ENCODE measurements at places on chromosomes 12 and 14. TPM values are rescaled to one million over a fixed set of nuclear protein-coding genes. Genes with fewer than 3 reads are reported as not detected.

- no peak overlapping the region for H3K4me3 ChIP-seq
- DNase-seq: no peak
- no peak overlapping the region for H3K27ac ChIP-seq
- peaks cover 6% of the 10 kb centered on the region for H3K4me1 ChIP-seq
Measured at GRCh38 chr14:91352728-91353692, 64.6 kb downstream of the CCDC88C start.

DNA sequence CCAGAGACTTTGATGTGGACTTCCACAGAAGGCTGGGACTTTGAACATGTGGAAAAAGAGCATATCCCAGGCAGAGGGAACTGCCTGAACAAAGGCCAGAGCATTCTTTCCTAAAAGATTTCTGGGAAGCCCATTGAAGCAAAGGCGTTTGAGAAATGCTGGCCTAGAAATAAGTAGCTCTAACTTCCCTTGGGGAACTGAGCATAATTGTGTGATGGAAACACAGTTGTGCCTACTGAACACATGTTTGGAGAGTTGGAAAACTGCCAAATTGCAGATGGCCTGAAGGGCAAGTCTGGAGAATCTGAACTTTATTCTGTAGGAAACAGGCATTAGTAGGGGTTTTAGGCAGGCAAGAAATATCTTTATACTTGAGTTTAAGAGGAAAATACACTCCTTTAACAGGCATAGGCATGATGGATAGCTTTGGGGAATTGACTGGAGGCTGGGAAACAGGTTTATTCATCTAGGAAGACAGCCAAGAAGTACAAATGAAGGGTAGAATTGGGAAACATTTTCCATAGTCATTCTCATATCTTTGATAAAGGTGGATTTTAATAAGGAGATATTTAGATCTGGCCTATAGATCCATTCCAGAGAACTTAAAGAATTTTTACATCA is 134.1 kb downstream of the TPH2 start:
- no peak overlapping the region for H3K4me3 ChIP-seq
- H3K27me3 ChIP-seq: no peaks in the 10 kb centered on the region
- DNase-seq: no peak
- no peak overlapping the region for H3K27ac ChIP-seq
- H3K36me3 ChIP-seq: no peaks in the 10 kb centered on the region
- no peaks in the 10 kb centered on the region for H3K4me1 ChIP-seq

- H3K4me1 ChIP-seq: peaks cover 4% of the 10 kb centered on the region
- no peaks in the 10 kb centered on the region for H3K36me3 ChIP-seq
- DNase-seq: no peak
Measured at GRCh38 chr12:90261283-90261682, 552.6 kb upstream of the ATP2B1 start.

DNA sequence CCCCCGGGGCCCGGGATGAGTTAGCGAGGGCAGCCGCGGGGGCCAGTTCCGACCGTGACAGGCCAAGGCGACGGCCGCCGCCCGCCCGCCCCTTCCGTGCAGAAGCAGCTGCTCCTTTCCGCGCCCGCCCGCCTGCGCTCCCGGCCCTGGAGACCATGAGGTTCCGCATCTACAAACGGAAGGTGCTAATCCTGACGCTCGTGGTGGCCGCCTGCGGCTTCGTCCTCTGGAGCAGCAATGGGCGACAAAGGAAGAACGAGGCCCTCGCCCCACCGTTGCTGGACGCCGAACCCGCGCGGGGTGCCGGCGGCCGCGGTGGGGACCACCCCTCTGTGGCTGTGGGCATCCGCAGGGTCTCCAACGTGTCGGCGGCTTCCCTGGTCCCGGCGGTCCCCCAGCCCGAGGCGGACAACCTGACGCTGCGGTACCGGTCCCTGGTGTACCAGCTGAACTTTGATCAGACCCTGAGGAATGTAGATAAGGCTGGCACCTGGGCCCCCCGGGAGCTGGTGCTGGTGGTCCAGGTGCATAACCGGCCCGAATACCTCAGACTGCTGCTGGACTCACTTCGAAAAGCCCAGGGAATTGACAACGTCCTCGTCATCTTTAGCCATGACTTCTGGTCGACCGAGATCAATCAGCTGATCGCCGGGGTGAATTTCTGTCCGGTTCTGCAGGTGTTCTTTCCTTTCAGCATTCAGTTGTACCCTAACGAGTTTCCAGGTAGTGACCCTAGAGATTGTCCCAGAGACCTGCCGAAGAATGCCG is 699 bp downstream of the MGAT2 start:
- H3K27ac ChIP-seq: peak overlapping the region; percentile 99
- DNase-seq: no peak
- H3K4me3 ChIP-seq: peak overlapping the region; percentile 77
- H3K36me3 ChIP-seq: peaks cover 12% of the 10 kb centered on the region
- peaks cover 46% of the 10 kb centered on the region for H3K4me1 ChIP-seq
- H3K27me3 ChIP-seq: no peaks in the 10 kb centered on the region

The TMEM19 gene
- 38.8 TPM for polyA plus RNA-seq

GRCh38 chr12:14471497-14471896 is 96.2 kb downstream of the PLBD1 start:
- no peak overlapping the region for H3K4me3 ChIP-seq
- no peaks in the 10 kb centered on the region for H3K27me3 ChIP-seq

- peak overlapping the region; percentile 86 for H3K4me3 ChIP-seq
- no peak for DNase-seq
- peak overlapping the region; percentile 82 for H3K27ac ChIP-seq
- H3K4me1 ChIP-seq: peaks cover 10% of the 10 kb centered on the region
- peaks cover 8% of the 10 kb centered on the region for H3K36me3 ChIP-seq
Measured at GRCh38 chr12:57694459-57695019, 607 bp downstream of the OS9 start.

DNA sequence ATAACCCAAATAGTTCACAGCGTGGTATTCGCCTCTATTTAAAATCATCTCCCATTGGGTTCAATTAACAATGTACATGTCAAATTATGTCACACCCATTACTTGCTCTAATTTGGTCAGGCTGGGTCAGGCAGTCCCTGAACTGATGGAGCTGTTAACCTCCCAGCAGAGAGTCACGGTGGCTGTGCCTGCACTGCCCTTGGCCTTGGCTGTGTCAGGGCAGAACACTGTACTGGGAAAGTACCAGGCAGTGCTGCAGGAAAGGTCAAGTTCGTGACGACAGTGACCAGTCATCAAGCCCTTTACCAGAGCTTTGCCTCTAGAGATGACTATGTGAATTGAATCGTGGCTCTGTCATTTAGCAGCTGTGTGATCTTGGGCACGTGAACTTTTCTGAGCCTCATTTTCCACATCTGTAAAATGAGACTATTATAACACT is 100.0 kb downstream of the ARF6 start:
- no peak for DNase-seq
- no peaks in the 10 kb centered on the region for H3K27me3 ChIP-seq
- no peak overlapping the region for H3K4me3 ChIP-seq
- H3K36me3 ChIP-seq: no peaks in the 10 kb centered on the region
- H3K27ac ChIP-seq: no peak overlapping the region

GRCh38 chr12:78683031-78683430 is 181.5 kb upstream of the SYT1 start:
- no peaks in the 10 kb centered on the region for H3K4me1 ChIP-seq
- H3K27me3 ChIP-seq: no peaks in the 10 kb centered on the region
- H3K36me3 ChIP-seq: no peaks in the 10 kb centered on the region
- no peak overlapping the region for H3K27ac ChIP-seq

DNA sequence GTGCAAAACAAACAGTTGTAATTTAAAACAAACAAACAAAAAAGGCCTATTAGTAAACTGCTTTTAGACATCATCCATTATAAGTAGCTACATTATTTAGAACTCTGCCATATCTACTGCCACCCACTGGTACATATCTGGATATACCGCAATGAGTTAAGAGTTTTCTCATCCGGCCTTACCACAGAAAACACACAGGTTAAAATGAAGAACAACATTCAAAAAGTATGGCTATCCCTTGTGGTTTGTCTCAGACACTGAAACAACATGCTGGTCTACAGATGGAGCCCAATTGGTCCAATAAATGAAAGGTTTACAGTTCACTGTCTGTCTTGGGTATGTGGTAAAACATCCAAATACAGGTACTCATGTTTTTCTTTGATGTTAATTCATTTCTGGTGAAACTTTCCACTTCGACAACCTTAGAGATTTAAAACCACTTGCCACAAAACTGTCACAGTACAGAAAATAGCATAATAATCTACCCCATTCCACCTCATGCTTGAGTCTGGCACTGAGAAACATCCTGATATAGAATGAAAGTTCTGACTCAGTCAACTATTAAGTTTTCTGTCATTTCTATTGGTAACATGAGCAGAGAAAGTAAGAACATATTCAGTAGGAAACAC is 354.3 kb downstream of the CEP128 start:
- no peak for DNase-seq
- no peak overlapping the region for H3K27ac ChIP-seq
- H3K27me3 ChIP-seq: no peaks in the 10 kb centered on the region
- H3K36me3 ChIP-seq: no peaks in the 10 kb centered on the region
- H3K4me3 ChIP-seq: no peak overlapping the region

DNA sequence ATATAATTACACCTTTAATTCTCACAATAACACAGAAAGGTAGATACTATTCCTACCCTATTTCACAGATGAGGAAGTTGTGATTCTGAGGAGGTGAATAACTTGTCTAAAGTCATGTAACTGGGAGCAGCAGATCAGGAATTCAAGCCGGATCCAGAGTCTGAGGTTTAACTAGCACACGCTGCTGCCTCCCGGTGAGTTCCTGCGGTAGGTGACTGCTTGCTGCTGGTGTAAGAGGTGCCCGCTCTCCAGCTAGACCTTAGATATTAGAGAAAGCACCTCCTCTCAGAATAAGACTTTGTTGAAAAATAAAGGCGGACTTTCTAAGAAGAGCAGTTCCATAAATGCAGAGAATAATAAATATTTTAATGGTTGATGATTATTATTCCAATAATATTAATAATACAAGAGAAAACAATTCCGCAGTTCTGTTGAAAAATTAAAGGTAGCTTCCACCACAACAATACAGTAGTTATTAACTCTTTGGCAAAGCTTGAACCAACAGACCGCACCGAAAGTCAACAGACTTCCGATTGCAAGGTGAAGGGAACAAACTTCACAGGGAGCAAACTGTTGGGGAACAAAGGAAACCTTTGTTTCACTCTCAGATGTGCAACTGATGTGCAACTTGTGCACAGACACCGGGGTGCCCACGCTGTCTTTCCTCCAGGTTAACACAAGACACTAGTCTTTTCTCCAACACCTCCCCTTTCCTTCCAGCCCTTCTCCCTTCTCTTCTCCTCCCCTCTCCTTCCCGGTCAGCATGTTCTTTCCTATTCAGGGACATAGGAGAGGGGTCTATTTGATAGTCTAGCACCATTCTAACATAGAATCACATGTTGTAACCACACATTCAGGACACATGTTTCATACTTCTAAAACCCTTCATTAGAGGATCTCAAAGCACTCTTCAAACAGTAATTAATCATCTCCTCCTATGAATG is 73.2 kb upstream of the EGLN3 start:
- no peak overlapping the region for H3K27ac ChIP-seq
- no peak for DNase-seq
- no peaks in the 10 kb centered on the region for H3K27me3 ChIP-seq
- no peak overlapping the region for H3K4me3 ChIP-seq
- no peaks in the 10 kb centered on the region for H3K4me1 ChIP-seq

DNA sequence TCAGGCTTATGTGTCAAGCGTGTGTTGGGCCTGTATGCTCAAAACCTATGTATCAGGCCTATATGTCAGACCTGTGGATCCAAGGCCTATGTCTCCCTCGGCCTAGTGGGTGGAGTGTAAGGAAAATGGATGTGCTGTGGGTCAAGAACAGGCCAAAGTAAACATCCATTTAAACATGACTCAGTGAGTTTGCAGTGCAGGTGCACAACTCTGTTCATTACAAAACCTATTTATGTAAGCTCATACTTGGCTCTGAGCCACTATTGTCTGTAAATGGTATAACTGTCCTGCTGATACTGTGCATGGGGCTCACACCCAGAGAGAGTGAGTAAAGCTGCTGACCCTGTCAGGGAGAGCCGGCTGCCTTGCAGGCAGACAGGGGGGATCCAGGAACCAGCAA is 249.7 kb upstream of the AVPR1A start:
- H3K4me3 ChIP-seq: no peak overlapping the region
- H3K27ac ChIP-seq: no peak overlapping the region
- no peaks in the 10 kb centered on the region for H3K27me3 ChIP-seq
- no peaks in the 10 kb centered on the region for H3K36me3 ChIP-seq
- no peak for DNase-seq
- no peaks in the 10 kb centered on the region for H3K4me1 ChIP-seq

DNA sequence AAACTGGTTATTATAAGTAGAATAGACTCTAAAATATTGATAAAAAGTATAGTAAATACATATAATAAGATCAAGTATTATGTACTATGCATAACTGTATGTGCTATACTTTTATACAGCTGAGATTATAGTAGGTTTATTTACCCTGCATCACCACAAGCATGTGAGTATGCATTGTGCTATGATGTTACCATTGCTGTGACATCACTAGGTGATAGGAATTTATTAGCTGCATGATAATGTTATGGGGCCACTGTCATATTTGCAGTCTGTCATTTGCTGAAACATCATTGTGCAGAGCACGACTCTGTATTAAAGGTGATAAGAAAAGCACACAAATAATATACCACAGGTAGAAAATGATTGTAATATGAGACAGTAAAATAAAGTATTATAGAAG is 385.6 kb downstream of the ZFP36L1 start:
- no peak overlapping the region for H3K4me3 ChIP-seq
- H3K27ac ChIP-seq: no peak overlapping the region
- DNase-seq: no peak
- no peaks in the 10 kb centered on the region for H3K36me3 ChIP-seq
- no peaks in the 10 kb centered on the region for H3K27me3 ChIP-seq
- H3K4me1 ChIP-seq: peaks cover 37% of the 10 kb centered on the region

DNA sequence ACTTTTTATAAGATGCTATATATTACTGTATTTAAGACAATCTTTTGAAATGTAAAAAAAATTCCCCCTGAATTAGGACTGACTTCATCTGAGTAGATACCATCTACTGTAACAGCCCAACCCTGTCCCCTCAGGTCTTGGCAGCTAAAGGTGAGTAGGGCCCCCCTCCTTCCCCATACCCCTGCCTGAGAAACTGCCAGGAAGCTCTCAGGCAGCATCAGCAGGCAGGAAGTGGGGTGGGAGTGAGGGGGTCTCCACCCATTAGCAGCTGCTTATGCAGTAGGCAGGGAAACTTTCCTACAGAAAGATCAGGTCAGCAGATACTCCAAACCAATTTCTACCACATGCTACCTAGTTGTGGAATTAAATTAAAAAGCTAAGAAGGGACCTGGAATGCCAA is 62.5 kb downstream of the PAX9 start:
- no peaks in the 10 kb centered on the region for H3K36me3 ChIP-seq
- no peak overlapping the region for H3K4me3 ChIP-seq
- no peak for DNase-seq
- no peak overlapping the region for H3K27ac ChIP-seq
- H3K27me3 ChIP-seq: peaks cover 4% of the 10 kb centered on the region
- H3K4me1 ChIP-seq: no peaks in the 10 kb centered on the region

The TTC7B gene
- 42.2 TPM for polyA plus RNA-seq

The FBLN5 gene
- polyA plus RNA-seq: 0.27 TPM

The MYBPC1 gene
- not detected for polyA plus RNA-seq

GRCh38 chr12:104295954-104296353 is 7.6 kb upstream of the EID3 start:
- peaks cover 35% of the 10 kb centered on the region for H3K4me1 ChIP-seq
- H3K36me3 ChIP-seq: peaks cover 18% of the 10 kb centered on the region
- no peak overlapping the region for H3K4me3 ChIP-seq

The LHX5 gene
- 0.10 TPM for polyA plus RNA-seq

GRCh38 chr12:124403273-124403672 is 108.4 kb downstream of the RFLNA start:
- no peak overlapping the region for H3K4me3 ChIP-seq
- H3K27ac ChIP-seq: no peak overlapping the region
- H3K27me3 ChIP-seq: no peaks in the 10 kb centered on the region
- no peak for DNase-seq
- no peaks in the 10 kb centered on the region for H3K4me1 ChIP-seq

The ACSS3 gene
- 0.17 TPM for polyA plus RNA-seq

GRCh38 chr12:112198120-112198733 is 72.9 kb downstream of the TRAFD1 start:
- no peaks in the 10 kb centered on the region for H3K4me1 ChIP-seq
- no peaks in the 10 kb centered on the region for H3K27me3 ChIP-seq
- no peak overlapping the region for H3K4me3 ChIP-seq
- no peak overlapping the region for H3K27ac ChIP-seq
